ENCODE measurements at places on chromosomes 5 and 9. TPM values are rescaled to one million over a fixed set of nuclear protein-coding genes. Genes with fewer than 3 reads are reported as not detected.

DNA sequence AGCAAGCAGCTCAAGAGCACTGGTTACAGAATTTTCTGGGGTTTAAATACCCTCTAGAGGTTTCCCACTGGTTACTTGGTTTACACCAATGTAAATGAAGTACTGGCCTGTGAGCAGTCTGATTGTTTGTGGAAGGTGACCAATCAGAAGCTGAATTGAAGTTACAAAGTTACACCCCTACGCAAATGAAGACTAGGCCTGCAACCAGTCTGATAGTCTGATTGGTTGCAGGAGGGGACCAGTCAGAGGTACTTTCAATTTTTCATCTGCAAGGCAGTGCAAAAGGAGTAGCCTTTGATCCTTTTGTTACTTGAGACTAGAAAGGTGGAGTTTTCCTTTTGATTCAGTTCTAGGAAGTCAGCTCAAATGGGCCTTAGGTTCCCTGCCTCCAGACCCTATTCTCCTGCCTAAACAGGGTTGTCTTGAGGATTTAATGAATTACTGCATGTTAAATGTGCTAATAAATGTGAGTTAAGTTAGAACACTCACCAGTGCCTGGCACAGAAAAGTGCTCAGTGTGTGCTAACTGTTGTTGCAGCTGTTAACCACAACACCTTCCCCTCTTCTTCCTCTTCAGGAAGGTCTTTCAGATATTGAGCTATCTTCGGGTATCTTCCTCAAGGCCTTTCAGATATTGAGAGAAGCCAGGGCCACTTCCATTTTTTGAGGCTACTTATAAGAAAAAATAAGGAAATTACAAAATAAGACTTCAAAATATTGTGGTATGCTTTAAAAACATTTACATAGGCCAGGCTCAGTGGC lies 32.1 kb upstream of the CLINT1 start:
- no peaks in the 10 kb centered on the region for H3K4me1 ChIP-seq
- no peaks in the 10 kb centered on the region for H3K27me3 ChIP-seq
- H3K27ac ChIP-seq: no peak overlapping the region
- DNase-seq: no peak

GRCh38 chr5:1769017-1769640 lies 30.5 kb downstream of the MRPL36 start:
- no peaks in the 10 kb centered on the region for H3K36me3 ChIP-seq
- H3K4me3 ChIP-seq: no peak overlapping the region
- no peak overlapping the region for H3K27ac ChIP-seq
- H3K27me3 ChIP-seq: peaks cover 4% of the 10 kb centered on the region
- no peaks in the 10 kb centered on the region for H3K4me1 ChIP-seq
- no peak for DNase-seq

DNA sequence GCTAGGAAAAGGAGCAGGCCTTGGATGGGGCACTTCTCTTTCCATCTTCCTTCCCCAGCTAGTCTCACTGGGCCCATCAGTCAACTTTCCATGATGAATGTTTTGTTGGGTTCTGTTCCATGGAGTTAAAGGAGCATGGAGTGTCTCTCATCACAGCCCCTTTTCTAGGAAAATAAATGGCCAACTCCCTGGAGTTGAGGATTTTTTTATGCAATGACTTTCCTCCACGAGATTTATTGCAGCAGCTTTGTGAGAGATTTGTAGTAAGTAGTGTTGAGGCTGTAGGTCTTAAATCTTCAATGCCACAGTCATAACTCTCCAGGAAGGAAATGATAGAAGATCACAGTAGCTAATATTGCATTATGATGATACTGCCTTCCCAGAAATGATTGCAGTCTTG lies 45.6 kb upstream of the SLC44A1 start:
- H3K4me1 ChIP-seq: no peaks in the 10 kb centered on the region
- H3K4me3 ChIP-seq: no peak overlapping the region
- no peak for DNase-seq
- H3K36me3 ChIP-seq: no peaks in the 10 kb centered on the region
- H3K27me3 ChIP-seq: no peaks in the 10 kb centered on the region

GRCh38 chr5:149466457-149466972 lies 84.7 kb downstream of the CSNK1A1 start:
- H3K36me3 ChIP-seq: peaks cover 4% of the 10 kb centered on the region
- H3K4me3 ChIP-seq: no peak overlapping the region
- peaks cover 9% of the 10 kb centered on the region for H3K27me3 ChIP-seq

DNA sequence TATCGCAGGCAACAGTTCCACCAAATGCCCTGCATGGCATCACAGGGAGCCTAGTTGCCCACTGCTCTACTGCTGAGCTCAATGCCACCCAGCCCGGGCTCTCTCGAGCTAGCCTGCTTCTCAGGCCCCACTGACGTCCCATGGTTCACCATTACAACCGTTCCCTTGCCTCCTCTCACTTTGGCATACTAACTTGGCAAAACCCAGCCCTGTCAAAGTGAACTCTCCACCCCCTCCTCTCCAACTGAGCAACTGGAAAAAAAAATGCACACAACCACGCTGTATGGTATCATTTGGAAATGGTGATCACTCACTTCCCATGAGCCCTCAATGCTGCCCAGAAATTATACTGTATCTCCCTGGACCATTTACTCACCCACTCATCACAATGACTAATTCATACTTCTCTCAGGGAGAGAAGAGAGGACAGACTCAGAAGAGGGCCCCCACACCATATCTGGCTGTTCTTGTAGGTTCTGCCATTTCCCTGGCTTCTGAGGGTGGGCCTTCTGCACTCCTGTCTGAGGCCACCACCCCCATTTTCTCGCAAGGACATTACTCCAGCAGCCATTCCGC lies 51.4 kb upstream of the RARS1 start:
- DNase-seq: no peak
- no peaks in the 10 kb centered on the region for H3K36me3 ChIP-seq
- H3K27ac ChIP-seq: no peak overlapping the region
- peaks cover 3% of the 10 kb centered on the region for H3K27me3 ChIP-seq
- peaks cover 12% of the 10 kb centered on the region for H3K4me1 ChIP-seq

- no peaks in the 10 kb centered on the region for H3K36me3 ChIP-seq
- no peak overlapping the region for H3K4me3 ChIP-seq
- no peaks in the 10 kb centered on the region for H3K27me3 ChIP-seq
- H3K4me1 ChIP-seq: peaks cover 13% of the 10 kb centered on the region
- no peak overlapping the region for H3K27ac ChIP-seq
- DNase-seq: no peak
Observed at GRCh38 chr5:131019601-131020315, 145.3 kb downstream of the HINT1 start.

BARHL1 gene
- total RNA-seq: 2.4 TPM

NEUROG1 gene
- not detected for total RNA-seq

- H3K4me1 ChIP-seq: no peaks in the 10 kb centered on the region
- H3K4me3 ChIP-seq: no peak overlapping the region
- no peak overlapping the region for H3K27ac ChIP-seq
- DNase-seq: no peak
- no peaks in the 10 kb centered on the region for H3K27me3 ChIP-seq
Observed at GRCh38 chr5:90955001-90955635, 396.5 kb downstream of the ADGRV1 start.

DNA sequence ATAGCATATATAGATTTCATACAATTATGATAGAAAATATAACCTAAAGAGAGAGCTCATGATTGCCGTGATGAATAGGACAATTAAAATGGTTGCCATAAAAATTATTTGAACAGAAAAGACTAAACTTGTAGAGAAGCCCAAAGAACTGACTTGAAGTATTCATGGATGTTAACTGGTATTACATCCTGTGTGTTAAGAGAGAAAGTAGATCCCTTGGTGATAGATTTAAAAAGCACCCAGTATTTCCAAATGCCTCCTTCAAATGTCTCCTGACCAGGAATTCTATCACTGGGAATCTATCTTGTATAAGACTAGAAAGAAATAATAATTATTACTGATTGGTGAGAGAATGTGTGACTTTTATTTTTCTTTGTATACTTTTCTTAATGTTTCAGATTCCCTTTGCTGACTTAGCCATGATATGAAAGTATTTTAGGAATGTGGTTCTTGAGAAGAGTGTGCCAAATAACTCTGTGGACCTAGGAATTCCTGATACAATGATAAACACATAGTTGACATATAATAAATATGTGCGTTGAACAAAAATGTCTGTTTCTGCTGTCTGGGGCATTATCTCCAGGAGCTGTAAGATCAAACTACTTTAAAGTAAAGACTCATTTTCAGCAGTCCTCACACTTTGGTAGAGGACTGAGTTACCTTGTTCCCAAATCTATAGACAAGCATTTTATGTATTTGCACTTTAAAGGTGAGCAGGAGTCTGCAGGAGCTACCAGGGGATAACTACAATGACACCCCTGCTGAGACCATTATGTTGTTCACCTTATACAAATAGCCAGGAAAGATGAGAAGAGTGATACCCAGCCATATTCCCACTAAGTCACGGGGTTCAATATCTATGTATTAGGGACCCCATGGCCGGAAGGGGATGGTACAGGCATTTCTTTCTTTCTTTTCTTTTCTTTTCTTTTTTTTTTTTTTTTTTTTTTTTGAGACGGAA lies 211.1 kb upstream of the TLE4 start:
- DNase-seq: no peak
- H3K4me1 ChIP-seq: peaks cover 12% of the 10 kb centered on the region
- no peaks in the 10 kb centered on the region for H3K36me3 ChIP-seq

OR1Q1 gene
- total RNA-seq: not detected

- no peak overlapping the region for H3K4me3 ChIP-seq
- H3K27me3 ChIP-seq: peaks cover 1% of the 10 kb centered on the region
- peaks cover 3% of the 10 kb centered on the region for H3K4me1 ChIP-seq
- peak; percentile 35 for DNase-seq
- no peak overlapping the region for H3K27ac ChIP-seq
Observed at GRCh38 chr5:90802474-90803317, 244.1 kb downstream of the ADGRV1 start.

DNA sequence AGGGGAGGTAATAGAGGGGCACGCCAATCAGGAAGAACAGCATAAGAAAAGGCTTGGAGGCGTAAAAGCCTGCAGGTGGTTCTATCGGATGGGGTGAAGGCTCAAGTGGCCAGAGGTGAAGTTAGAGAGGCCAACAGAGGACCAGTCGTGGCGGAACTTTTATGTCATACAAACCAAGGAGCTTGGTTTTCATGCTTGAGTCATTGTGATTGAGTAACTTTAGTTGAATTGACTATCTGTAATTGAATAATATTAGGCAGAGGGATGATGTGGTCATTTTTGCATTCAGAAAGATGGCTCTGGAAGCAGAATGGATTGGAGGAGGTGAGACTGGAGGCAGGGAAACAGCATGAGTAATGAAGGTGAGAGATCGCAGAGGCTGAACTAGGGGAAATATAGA lies 7.2 kb upstream of the SPINK4 start:
- peaks cover 8% of the 10 kb centered on the region for H3K27me3 ChIP-seq
- no peaks in the 10 kb centered on the region for H3K4me1 ChIP-seq
- H3K27ac ChIP-seq: peak overlapping the region; percentile 33
- peak overlapping the region; percentile 8 for H3K4me3 ChIP-seq

TMCO6 gene
- 22.7 TPM for total RNA-seq

AQP3 gene
- 6.0 TPM for total RNA-seq

EGFLAM gene
- 29.6 TPM for total RNA-seq

DNA sequence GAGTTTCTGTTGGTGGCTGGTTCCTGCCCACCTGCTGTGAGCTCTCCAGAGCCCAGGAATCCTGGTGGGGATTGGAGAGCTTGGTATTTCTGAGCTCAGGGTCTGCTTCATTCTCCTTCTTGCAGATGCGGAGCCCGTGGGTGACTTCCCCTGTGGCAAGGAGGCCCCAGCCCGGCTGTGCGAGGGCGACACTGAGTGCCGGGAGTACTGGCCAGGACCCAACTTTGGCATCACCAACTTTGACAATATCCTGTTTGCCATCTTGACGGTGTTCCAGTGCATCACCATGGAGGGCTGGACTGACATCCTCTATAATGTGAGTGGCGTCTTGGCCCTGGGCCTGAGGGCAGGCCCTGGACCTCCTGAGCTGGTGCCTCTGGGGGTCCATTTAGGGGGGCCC lies 39.5 kb downstream of the CACNA1B start:
- H3K27me3 ChIP-seq: peaks cover 2% of the 10 kb centered on the region
- DNase-seq: no peak
- no peak overlapping the region for H3K27ac ChIP-seq
- peaks cover 9% of the 10 kb centered on the region for H3K4me1 ChIP-seq

GRCh38 chr5:35317586-35317985 lies 87.3 kb upstream of the PRLR start:
- no peak overlapping the region for H3K27ac ChIP-seq
- no peaks in the 10 kb centered on the region for H3K27me3 ChIP-seq
- H3K4me3 ChIP-seq: no peak overlapping the region
- H3K36me3 ChIP-seq: no peaks in the 10 kb centered on the region
- no peak for DNase-seq

SLC2A8 gene
- 21.5 TPM for total RNA-seq

DNA sequence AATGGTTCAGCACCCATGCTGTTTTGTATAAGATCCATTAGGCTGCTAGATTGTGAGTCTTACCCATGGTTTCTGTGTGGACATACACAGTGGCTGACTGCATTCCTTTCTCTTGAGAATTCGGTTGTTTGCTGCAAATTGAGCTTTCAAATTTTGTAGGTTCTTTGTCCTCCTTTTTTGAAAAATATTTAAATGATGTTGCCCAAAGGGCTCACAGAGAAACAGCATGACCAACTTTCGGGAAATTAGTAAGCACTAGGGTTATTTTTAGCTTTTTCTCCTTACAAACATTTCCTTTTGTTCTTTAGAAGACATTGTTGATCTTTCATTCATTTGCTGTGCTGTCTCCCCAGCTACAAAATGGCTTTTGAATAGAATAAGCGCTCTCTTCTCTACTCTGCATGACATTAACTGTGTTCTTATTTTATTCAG lies 79.4 kb downstream of the NLN start:
- no peak overlapping the region for H3K4me3 ChIP-seq
- no peak for DNase-seq
- peaks cover 11% of the 10 kb centered on the region for H3K4me1 ChIP-seq
- H3K27me3 ChIP-seq: peaks cover 5% of the 10 kb centered on the region

ABO gene
- 1.4 TPM for total RNA-seq

SPAG8 gene
- total RNA-seq: 0.59 TPM

GRCh38 chr9:106874652-106875051 lies 11.7 kb downstream of the ZNF462 start:
- peaks cover 57% of the 10 kb centered on the region for H3K4me1 ChIP-seq
- H3K4me3 ChIP-seq: peak overlapping the region; percentile 12
- no peak for DNase-seq
- no peaks in the 10 kb centered on the region for H3K36me3 ChIP-seq
- peak overlapping the region; percentile 16 for H3K27ac ChIP-seq
- H3K27me3 ChIP-seq: no peaks in the 10 kb centered on the region

DNA sequence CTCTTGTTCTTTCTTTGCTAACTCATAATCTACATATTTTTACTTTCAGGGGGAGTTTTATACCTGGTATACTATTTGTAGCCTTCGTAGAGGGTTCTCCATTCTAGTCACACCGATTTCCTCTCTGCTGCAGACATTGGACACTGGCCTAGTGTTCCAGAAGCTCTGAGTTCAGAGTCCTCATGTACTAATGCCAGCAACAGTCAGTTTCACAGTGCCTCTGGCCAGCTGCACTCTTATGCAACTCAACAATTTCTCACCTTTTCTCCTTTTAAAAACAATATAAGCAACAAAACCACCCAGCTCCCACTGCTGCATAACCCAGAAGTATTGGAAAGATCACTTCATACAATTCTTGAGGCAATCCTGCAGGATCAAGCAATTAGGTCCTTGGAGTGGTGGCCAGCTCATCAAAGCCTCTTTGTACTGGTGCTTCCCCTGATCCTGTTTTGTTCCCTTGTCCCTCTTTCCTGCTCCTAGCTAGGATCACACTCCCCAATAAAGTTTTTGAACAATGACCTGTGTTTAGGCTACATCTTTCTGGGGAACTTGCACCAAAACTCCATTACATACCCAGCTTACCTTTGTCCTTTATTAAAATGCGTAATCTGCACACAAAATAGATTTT lies 98.1 kb upstream of the TUT7 start:
- no peaks in the 10 kb centered on the region for H3K36me3 ChIP-seq
- H3K27me3 ChIP-seq: no peaks in the 10 kb centered on the region
- no peaks in the 10 kb centered on the region for H3K4me1 ChIP-seq
- H3K4me3 ChIP-seq: no peak overlapping the region

TERT gene
- 0.28 TPM for total RNA-seq
